ENCODE measurements at places on chromosomes 12 and 14. TPM values are rescaled to one million over a fixed set of nuclear protein-coding genes. Genes with fewer than 3 reads are reported as not detected.

The PCED1B gene
- 5.9 TPM for total RNA-seq

The ADCY4 gene
- total RNA-seq, result 1.6 TPM

The MMP17 gene
- total RNA-seq, result 7.8 TPM

The SP7 gene
- total RNA-seq, result not detected

The FAM90A1 gene
- total RNA-seq, result not detected

The DAO gene
- not detected for total RNA-seq

The PHETA1 gene
- 8.9 TPM for total RNA-seq

Data from airway epithelial cell (primary cell).